ENCODE measurements at places on chromosomes 5 and 9.

GRCh38 chr9:81382281-81382680 is 307.1 kb downstream of the TLE1 start:
- DNase-seq: no peak

GRCh38 chr9:120348951-120349429 is 231.0 kb downstream of the CDK5RAP2 start:
- peak; percentile 27 for DNase-seq

- peak; percentile 47 for DNase-seq
Measured at GRCh38 chr5:2751592-2752021, at the start of gene IRX2. Gene IRX2, minus strand, starts transcription at chr5:2751677. Its CDS starts 264 bp downstream, at chr5:2751413.

DNA sequence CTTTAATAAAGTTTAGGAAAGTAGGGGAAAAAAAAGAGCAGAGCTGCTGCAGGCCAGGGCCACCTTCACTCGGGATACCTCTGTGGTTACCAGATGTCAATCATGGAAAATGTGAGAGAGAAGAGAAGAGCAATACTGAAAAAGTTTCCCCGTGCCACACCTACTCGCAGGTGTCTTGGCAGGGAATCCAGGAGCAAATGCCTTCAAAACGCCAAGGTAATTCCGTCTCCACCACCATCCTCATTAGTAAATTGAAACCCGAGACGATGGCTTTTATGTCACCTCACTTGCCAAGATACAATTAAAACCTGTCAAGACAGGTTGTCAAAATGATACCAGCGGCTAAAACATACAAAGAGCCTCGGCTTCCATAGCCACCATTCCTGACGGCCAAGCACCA is 49.7 kb downstream of the FAM81B start:
- DNase-seq: no peak

DNA sequence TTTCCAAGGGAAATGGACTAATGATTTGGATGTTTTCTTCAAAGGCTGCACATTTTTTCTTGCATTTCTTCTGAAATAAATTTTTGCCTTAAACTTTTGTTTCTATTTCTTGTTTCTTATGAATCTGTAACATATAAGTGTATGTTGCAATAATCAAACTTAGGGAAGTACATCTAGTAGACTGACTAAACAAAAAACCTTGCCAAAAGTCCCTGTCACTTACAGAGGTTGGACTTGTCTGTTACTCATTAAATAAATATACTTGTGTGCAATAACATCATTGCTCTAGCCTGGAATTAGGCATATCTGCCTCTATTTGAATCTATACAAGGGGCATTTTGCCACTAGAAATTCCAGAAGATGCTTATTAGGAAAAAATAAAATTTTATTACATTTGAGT is 56.6 kb downstream of the C6 start:
- DNase-seq: no peak

GRCh38 chr5:111016801-111017200 is 54.7 kb upstream of the TSLP start:
- DNase-seq: no peak

DNA sequence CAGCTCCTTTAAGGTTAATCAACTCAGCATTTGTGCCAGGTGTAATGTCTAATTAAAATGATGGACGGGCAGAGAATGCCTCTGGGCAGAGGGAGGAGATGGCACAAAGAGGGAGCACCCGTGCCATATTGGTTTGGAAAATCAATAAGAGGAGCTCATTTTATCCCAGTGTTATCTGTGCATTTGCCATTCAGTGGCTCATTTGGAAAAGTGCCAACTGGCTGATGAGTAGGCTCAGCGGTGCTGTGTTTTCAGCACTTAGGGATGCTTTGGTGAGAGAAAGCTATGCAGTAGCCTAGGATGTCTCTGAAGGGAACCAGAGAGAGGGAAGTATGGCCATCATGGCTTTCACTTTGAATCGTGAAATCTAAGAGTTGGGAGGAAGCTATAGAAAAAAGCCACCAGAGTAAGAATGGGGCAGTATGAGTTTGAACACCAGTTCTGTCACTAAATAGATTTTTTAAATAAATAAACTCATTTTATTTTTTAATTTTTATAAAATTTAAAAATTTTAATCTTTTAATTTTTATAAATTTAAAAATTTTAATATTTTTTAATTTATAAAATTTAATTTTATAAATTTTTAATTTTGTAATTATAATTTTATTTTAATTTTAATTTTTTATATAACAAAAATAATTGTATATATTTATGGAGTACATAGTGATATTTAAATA is 472.8 kb downstream of the BRINP1 start:
- DNase-seq: no peak

GRCh38 chr9:86943201-86944113 is 3.8 kb downstream of the GAS1 start:
- no peak for DNase-seq

- DNase-seq: no peak
Measured at GRCh38 chr5:73733219-73733618, 107.2 kb downstream of the ARHGEF28 start.

- DNase-seq: no peak
Measured at GRCh38 chr9:108322326-108323098, 533.3 kb downstream of the ACTL7B start.

- DNase-seq: no peak
Measured at GRCh38 chr5:150553911-150554310, 46.0 kb downstream of the NDST1 start.

GRCh38 chr5:137583129-137583528 is 84.0 kb upstream of the SPOCK1 start:
- DNase-seq: no peak

GRCh38 chr5:9282211-9282610 is 263.7 kb downstream of the SEMA5A start:
- DNase-seq: no peak

GRCh38 chr9:135565636-135566035 is 4.1 kb downstream of the PAEP start:
- DNase-seq: no peak

- DNase-seq: no peak
Measured at GRCh38 chr5:167709625-167710024, 581.8 kb upstream of the WWC1 start.

DNA sequence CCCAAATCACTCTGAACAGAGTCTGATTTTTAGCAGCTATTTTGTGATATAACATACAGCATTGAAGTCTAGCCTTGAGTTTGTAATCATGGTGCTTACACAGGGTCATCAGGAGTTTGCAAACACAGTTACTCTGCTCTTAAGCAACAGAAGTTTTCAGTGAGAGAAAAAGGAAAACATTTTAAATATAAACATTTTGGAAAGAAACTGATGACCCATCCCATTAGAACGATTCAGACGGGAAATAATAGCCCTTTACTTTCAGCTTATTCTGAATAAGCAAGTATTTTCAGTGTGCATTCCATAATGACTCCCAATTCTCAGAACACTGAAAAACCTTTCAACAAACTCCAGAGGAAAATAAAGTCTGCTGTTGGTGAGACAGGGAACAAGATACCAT is 46.7 kb upstream of the TMC1 start:
- no peak for DNase-seq

GRCh38 chr9:127642082-127642740 is 30.1 kb downstream of the STXBP1 start:
- DNase-seq: no peak

GRCh38 chr9:73067074-73067473 is 84.6 kb upstream of the ANXA1 start:
- no peak for DNase-seq

GRCh38 chr5:82798676-82799075 is 278.5 kb downstream of the TMEM167A start:
- no peak for DNase-seq

DNA sequence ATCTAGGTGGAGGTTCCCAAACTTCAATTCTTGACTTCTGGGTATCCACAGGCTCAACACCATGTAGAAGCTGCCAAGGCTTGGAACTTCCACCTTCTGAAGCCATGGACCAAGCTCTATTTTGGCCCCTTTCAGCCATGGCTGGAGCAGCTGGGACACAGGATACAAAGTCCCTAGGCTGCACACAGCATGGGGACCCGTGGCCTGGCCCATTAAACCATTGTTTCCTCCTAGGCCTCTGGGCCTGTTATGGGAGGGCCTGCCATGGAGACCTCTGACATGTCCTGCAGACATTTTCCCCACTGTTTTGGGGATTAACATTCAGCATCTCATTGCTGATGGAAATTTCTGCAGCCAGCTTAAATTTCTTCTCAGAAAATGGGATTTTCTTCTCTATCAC is 1908.0 kb downstream of the EFNA5 start:
- DNase-seq: no peak

- DNase-seq: peak; percentile 68
Measured at GRCh38 chr5:172782169-172783039, 11.4 kb upstream of the DUSP1 start.

DNA sequence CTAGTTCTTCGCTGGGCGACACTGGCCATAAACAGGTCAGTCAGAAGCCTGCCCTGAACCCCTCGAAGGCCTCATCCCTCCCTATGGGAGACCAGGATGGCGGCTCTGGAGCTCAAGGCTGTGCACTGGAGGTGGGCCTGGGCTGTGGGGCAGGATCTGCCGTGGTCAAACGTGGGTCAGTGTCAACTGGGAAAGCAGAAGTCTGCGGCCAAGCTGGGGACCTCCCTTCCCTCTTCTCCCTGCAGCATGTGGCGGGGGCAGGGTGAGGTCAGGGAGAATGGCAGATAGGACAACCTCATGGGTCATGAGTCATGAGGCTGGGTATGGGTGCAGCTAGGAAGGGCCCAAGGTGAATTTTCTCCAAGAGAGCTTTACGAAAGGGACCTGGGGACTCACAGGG is 132.9 kb downstream of the RXRA start:
- no peak for DNase-seq

- DNase-seq: no peak
Measured at GRCh38 chr5:132455614-132456115, 34.9 kb downstream of the IRF1 start.

- no peak for DNase-seq
Measured at GRCh38 chr5:79193643-79194042, 42.3 kb upstream of the JMY start.

- no peak for DNase-seq
Measured at GRCh38 chr5:68033029-68033428, 182.5 kb upstream of the PIK3R1 start.

GRCh38 chr9:106532306-106533015 is 330.5 kb upstream of the ZNF462 start:
- no peak for DNase-seq

DNA sequence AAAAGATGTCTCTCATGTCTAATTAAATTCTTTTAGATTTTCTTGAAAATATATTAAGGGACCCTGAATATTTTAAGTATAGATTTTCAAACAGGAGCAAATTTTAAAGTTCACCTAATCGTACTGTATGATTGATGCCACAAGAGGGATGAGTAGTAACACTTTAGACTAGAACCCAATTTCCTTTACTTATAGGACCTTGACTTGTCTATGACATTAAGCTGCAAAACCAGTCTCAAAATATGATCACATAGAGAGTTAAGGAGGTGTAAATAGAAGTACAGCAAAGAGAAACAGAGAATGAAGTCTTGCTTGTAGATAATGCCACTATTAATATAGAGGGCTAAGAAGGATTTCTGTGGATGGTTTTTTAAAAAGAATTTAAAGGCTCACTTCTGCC is 312.9 kb upstream of the PRR16 start:
- DNase-seq: no peak

- no peak for DNase-seq
Measured at GRCh38 chr5:154107756-154108155, 69.0 kb downstream of the MFAP3 start.

GRCh38 chr9:131492070-131492469 is 10.6 kb upstream of the POMT1 start:
- no peak for DNase-seq

DNA sequence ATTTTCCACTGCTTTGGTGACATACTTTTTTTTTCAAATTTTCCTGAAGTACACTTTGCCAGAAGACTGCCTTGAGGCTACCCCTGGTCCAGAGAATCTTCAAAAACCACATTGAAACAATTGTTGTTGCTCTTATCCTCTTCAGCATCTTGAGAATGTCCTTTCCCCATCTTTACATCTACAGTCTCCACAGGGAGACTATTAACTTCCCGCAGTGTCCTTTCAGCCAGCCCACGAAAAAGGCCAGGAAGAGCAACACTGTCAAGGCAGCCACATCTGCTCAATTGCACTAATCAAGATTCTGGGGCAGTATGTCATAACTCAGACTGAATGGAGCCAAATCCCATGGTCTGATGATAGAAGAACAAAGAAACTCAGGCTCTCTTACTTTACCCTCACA is 148.3 kb downstream of the ENC1 start:
- DNase-seq: no peak

- DNase-seq: peak; percentile 22
Measured at GRCh38 chr9:94656200-94656599, 16.9 kb upstream of the FBP1 start.

DNA sequence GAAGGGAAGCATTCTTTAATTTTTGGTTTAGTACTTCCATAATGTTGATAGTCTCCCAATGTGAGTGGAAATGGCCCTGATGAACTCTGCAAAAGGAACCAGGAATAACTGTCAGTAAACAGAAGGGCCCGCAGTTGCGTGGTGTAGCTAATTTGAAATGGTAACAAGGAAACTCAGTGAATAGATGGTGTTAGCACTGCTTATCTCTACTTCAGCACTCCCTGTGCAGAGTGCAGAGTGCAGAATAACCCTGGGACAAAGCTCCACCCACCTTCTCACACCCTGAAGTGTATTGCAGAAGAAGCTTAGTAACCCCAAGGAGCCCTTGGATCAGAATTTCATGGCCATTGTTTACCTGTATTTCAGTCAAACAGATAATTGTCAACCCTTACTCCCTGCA is 158.9 kb downstream of the PCSK5 start:
- DNase-seq: no peak

- DNase-seq: no peak
Measured at GRCh38 chr5:74281166-74281565, 359.4 kb downstream of the ENC1 start.

- no peak for DNase-seq
Measured at GRCh38 chr9:84891924-84892323, 222.4 kb downstream of the NTRK2 start.

DNA sequence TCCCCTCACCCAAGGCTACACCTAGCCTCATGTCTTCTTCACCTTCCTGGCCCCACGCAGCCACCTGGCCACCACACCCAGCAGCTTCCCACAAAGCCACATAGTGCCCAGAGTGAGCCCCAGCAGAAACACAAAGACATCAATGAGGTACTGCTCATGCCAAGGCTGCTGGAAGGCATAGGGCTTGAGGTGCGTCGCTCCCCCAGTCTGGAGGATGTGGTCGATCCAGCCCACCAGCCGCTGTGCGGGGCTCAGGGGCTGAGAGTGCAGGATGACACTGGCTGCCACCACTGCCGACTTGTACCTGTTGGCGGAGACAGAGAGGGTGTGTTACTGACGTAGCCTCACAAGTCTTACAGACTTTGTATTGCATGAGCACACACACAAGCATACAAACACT is 15.8 kb upstream of the CAPSL start:
- DNase-seq: no peak

GRCh38 chr9:26813247-26813646 is 79.4 kb downstream of the CAAP1 start:
- no peak for DNase-seq

GRCh38 chr5:84816746-84817547 is 432.3 kb upstream of the EDIL3 start:
- DNase-seq: no peak

GRCh38 chr9:127516835-127517607 is 65.7 kb downstream of the LRSAM1 start:
- no peak for DNase-seq

- DNase-seq: peak; percentile 37
Measured at GRCh38 chr9:127809540-127810377, 7.1 kb downstream of the FPGS start.
